Ascending aorta (tissue), 2 donors: ENCODE measurements at places on chromosomes 1 and 21.
A peak's percentile ranks its signal among the peaks of the same experiment; 100 is the strongest.

DNA sequence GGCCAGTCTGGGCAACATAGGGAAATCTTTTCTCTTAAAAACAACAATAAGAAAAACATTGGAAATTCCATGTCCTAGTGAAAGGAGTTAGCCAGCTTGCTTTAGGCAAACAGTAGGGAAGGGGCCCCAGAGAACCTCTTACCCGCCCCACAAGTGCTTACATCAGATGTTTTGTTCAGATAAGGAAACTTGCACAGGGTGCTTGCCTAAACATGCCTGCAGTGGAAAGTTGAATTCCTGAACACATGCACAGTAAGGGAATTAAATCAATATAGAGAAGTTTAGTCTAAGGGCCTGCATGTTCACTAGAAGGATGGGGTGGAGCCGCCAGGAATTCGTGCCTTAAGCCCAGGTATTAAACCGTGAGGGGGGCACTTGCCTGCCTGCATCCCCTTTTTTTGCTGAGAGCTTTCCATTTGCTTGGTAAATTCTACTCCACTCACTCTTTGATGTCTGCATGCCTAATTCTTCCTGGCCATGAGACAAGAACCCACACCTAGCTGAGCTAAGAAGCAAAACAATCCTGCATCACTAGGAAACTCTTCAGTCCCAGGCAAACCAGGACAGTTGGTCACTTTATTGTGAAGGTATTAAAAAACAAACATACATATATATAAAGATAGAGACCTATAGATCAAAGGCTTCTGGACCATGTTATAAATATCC, 499.0 kb downstream of the SIPA1L2 start:
- no peak for DNase-seq
- no peaks in the 10 kb centered on the region for H3K36me3 ChIP-seq
- H3K4me1 ChIP-seq, result no peaks in the 10 kb centered on the region
- H3K4me3 ChIP-seq, result no peak overlapping the region

DNA sequence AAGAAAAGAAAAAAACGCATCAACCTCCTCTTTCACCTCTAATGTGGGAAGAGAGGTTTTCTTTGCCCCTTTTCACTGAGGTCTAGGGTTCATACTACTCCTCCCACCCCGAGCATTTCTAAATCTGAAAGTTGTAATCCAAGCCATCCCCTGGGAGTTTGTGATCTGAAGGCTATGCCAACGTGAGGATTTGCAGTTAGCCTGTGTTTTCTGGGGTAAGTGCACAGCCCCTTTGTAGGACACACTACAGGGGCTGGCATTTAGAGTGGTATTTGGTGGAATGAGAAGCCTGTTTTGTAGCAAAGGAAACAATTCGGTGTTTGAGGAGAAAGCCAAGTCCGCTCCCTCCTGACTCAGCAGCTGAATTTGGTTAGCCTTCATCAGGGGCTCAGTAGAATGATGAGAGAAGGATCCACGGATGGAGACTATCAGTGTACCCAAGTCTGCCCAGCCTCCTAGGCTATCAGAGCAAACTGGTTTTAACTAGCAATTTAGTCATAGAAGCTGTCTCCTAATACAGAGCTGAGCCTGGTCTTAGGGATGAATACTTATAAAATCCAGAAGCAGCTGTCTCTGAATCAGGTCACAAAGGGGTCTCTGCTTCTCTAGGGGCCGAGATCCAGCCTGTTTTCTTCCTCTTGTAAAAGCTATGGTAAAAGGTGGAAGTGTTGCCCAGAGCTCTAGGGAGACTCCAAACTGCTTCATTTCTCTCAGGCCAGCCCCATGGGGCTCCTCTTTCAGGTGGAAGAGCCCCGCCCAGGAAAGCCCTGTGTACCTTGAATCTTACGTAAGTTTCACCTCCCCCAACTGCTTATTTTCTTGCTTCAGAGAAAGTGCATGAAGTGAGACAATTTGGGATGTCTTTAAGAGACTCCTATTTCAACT, 2.1 kb downstream of the PCP4L1 start:
- H3K27ac ChIP-seq, result no peak overlapping the region
- no peaks in the 10 kb centered on the region for H3K36me3 ChIP-seq
- H3K4me3 ChIP-seq, result no peak overlapping the region
- H3K4me1 ChIP-seq, result peaks cover 5% of the 10 kb centered on the region
- DNase-seq, result no peak
- no peaks in the 10 kb centered on the region for H3K27me3 ChIP-seq

- no peak overlapping the region for H3K4me3 ChIP-seq
- no peaks in the 10 kb centered on the region for H3K27me3 ChIP-seq
- no peaks in the 10 kb centered on the region for H3K36me3 ChIP-seq
- H3K27ac ChIP-seq, result no peak overlapping the region
- DNase-seq, result no peak
Observed at GRCh38 chr1:171995573-171995972, 154.3 kb downstream of the DNM3 start.

DNA sequence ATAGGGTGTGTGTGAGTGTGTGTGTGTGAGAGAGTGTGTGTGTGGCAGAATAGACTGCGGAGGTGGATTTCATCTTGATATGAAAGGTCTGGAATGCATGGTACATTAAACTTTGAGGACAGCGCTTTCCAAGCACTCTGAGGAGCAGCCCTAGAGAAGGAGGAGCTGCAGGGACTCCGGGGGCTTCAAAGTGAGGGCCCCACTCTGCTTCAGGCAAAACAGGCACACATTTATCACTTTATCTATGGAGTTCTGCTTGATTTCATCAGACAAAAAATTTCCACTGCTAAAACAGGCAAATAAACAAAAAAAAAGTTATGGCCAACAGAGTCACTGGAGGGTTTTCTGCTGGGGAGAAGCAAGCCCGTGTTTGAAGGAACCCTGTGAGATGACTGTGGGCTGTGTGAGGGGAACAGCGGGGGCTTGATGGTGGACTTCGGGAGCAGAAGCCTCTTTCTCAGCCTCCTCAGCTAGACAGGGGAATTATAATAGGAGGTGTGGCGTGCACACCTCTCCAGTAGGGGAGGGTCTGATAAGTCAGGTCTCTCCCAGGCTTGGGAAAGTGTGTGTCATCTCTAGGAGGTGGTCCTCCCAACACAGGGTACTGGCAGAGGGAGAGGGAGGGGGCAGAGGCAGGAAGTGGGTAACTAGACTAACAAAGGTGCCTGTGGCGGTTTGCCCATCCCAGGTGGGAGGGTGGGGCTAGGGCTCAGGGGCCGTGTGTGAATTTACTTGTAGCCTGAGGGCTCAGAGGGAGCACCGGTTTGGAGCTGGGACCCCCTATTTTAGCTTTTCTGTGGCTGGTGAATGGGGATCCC, 18.3 kb upstream of the HDAC1 start:
- H3K27me3 ChIP-seq, result no peaks in the 10 kb centered on the region
- no peaks in the 10 kb centered on the region for H3K36me3 ChIP-seq
- H3K4me3 ChIP-seq, result no peak overlapping the region
- no peaks in the 10 kb centered on the region for H3K4me1 ChIP-seq
- H3K27ac ChIP-seq, result no peak overlapping the region
- no peak for DNase-seq

- H3K27ac ChIP-seq, result no peak overlapping the region
- H3K4me1 ChIP-seq, result no peaks in the 10 kb centered on the region
- H3K4me3 ChIP-seq, result no peak overlapping the region
- no peak for DNase-seq
Observed at GRCh38 chr1:235817101-235817728, 49.5 kb downstream of the LYST start.

DNA sequence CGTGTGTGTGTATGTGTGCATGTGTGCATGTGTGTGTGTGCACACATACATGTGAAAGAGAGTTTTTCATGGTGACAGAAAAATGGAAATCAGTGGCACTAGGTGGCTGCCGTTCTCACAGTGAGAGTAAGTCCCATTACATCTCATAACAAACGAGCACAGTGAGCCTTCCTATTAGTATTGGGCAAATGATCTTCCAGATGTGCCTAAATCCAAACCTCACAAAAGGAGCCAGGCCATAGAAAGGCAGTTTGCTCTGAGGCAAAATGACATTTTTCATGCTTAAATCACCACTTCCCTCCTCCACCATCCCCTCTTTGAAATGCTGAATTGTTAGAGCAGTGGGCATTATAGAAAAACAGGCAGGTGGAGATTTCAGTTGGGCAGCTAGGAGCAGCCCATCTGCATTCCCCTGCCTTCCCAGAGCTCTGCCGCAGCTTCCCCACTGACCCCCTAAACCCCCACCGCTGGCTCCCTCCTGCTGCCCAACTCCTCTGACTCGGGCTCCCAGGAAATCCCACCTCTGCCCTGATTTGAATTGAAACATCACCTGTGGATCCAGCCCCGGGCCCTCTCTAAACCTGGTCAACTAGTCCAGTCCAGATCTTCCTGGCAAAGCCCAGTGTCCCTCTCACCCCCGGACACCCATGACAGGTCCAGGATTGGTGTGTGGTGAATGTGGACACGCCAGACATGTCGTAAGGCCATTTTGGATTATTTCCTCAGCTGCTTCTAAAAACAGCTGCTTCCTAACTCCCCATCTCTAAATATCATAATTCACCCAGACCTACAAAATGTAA, 190.5 kb downstream of the SEC16B start:
- H3K36me3 ChIP-seq, result no peaks in the 10 kb centered on the region
- no peaks in the 10 kb centered on the region for H3K27me3 ChIP-seq
- H3K27ac ChIP-seq, result no peak overlapping the region
- DNase-seq, result no peak
- H3K4me3 ChIP-seq, result no peak overlapping the region
- H3K4me1 ChIP-seq, result no peaks in the 10 kb centered on the region

DNA sequence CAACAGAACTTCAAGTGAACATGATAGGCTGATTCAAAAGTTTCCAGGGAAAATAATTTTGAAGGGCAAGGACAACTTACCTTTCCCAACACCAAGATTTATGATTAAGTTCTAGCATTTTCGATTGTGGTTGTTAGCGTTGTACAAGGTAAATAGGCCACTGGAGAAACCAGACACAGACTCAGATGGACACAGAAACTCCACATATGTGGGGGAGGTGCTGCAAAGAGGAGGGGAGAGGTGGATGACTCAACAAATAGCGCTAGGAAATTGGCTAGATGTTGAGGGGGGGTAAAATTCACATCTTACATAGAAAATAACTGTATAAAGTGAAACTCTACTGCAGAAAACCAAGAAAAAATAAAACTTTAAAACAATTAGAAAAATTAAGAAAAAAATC, 564.4 kb downstream of the MATN1 start:
- H3K36me3 ChIP-seq, result no peaks in the 10 kb centered on the region
- no peak overlapping the region for H3K27ac ChIP-seq
- DNase-seq, result no peak
- no peaks in the 10 kb centered on the region for H3K27me3 ChIP-seq

- H3K36me3 ChIP-seq, result no peaks in the 10 kb centered on the region
- no peaks in the 10 kb centered on the region for H3K27me3 ChIP-seq
- no peak overlapping the region for H3K4me3 ChIP-seq
Observed at GRCh38 chr1:117834416-117834815, 95.0 kb downstream of the GDAP2 start.

DNA sequence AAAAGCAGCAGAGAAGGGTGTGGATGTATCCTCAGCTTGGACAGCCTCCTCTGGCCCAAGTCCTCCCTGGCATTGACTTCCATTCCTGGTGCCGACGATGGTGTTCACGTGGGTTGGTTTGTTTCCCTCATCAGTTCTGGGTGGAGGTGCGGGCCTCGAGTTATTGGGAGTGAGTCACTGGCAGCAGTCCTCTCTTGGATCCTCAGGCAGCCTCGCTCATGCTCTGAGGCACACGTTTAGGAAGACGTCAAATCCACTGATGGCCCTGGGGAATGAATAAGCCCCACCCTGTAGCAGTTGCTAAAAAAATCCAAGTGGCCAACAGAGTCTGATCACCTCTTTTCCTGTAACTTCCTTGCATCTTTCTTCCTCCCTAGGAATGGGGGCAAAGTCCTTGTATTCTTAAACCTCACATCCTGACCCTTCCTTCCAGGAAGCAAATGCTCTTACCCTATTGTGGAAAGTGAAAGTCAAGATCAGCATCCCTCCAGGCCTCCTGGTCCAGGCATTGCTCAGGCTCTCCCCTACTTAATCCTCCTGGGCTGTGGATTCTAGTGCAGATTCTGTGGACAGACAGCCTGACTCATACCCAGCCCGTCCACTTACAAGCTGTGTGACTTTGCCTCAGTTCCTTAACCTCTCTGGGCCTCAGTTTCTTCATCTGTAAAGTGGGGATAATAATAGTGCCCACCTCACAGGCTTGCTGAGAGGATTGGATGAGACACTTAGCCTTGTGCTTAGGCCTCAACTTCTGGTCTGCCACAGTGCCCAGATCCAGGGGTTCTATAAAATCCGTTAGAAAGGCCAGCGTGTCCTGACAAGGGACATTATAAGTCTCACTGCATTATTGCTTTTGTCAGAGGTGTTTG, 111.1 kb downstream of the TLR5 start:
- peak; percentile 80 for DNase-seq
- H3K27me3 ChIP-seq, result no peaks in the 10 kb centered on the region
- H3K4me3 ChIP-seq, result no peak overlapping the region
- H3K4me1 ChIP-seq, result no peaks in the 10 kb centered on the region
- no peaks in the 10 kb centered on the region for H3K36me3 ChIP-seq

- no peaks in the 10 kb centered on the region for H3K27me3 ChIP-seq
- no peaks in the 10 kb centered on the region for H3K36me3 ChIP-seq
- H3K27ac ChIP-seq, result peak overlapping the region; percentile 94
Observed at GRCh38 chr1:67431156-67431765, 1.1 kb upstream of the SERBP1 start.

- no peaks in the 10 kb centered on the region for H3K36me3 ChIP-seq
- no peaks in the 10 kb centered on the region for H3K27me3 ChIP-seq
- no peaks in the 10 kb centered on the region for H3K4me1 ChIP-seq
Observed at GRCh38 chr1:100323419-100324106, 28.7 kb upstream of the CDC14A start.

GRCh38 chr1:9814619-9815018, 9.1 kb downstream of the CLSTN1 start:
- no peak overlapping the region for H3K4me3 ChIP-seq
- DNase-seq, result no peak
- no peak overlapping the region for H3K27ac ChIP-seq
- H3K36me3 ChIP-seq, result no peaks in the 10 kb centered on the region

- peaks cover 12% of the 10 kb centered on the region for H3K27me3 ChIP-seq
- DNase-seq, result no peak
- peak within 1 kb of the TSS; percentile 22 for H3K4me3 ChIP-seq
- no peak within 1 kb of the TSS for H3K27ac ChIP-seq
- no peaks in the 10 kb centered on the region for H3K36me3 ChIP-seq
- H3K4me1 ChIP-seq, result no peaks in the 10 kb centered on the region
Observed at GRCh38 chr1:37034121-37035013, at the start of gene GRIK3. GRIK3 (minus strand) TSS chr1:37034515; CDS start chr1:37034108, 407 bp downstream.
